ENCODE measurements at places on chromosomes 4 and X.

DNA sequence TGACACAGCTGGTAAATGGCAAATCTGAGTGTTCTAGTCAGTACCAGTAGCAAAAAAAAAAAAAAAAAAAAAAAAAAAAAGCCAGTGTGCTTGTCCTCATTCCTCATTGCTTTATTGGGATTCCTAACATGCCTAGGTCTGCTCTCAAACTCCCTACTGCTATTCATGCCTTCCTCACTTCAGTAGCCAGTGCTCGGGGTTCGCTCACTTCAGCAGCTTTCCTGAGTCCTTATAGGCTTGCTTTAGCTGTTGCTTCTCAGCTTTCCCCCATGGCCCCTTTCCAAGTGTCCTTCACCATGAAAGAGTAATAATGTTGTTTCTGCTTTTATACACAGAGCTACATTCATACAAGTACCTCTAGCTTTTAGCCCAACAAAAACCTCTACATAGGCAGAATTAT lies 30.8 kb downstream of the SLITRK2 start:
- no peak for DNase-seq

GRCh38 chr4:167028976-167029375 lies 205.3 kb downstream of the SPOCK3 start:
- no peak for DNase-seq

DNA sequence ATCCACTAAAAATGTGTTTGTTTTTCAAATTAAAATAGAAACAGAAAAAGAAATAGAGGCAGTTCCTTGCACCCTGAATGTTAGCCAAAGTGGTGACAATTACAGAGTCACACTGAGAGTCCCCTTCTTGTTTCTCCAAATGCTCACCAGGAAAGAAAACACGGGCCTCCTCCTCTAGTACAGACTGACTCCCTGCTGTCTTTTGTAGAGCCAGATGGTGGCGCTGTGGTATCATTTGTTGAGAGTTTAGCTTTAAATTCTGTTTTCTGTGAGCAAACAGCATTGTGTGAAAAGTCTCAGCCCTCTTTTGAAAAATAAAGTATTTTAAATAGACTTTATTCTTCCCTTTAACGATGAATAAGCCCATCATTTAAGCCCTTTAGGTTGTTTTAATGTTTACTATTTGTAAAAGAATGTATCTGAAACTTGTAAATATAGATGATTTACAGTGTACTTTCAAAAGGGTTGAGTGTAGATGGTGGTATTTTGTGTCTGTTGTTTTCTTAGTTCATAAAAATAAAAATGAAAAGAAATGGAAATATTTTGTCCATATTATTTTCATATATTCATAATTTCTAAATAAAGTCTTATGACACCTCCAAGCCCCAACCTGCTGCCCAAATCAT lies 36.9 kb upstream of the ATOH1 start:
- no peak for DNase-seq

GRCh38 chr4:120724656-120725055 lies 197.9 kb downstream of the PRDM5 start:
- no peak for DNase-seq

- no peak for DNase-seq
Observed at GRCh38 chr4:67288964-67289363, 256.3 kb downstream of the CENPC start.

DNA sequence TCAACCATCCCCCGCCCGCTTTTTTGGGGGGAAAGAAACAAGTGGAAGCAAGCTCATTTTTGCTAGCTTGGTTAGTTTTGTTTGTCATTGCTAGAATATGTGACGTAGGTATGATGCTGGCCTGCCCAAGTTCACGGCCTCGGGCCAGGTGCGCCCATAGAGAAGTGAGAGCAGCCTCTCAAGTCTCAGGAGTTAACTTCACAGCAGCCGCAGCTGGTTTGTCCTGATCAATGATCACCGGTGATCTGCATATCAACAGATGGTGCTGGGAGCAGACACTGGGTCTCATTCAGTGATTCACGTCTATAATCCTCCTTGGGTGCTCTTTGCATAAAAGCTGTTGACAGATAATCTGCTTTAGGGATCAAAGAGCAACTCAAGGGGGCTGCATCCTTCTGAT lies 50.1 kb downstream of the ENPP6 start:
- DNase-seq, result no peak

All from vagina (tissue), 2 donors.